Astrocyte of the spinal cord (primary cell): ENCODE measurements at places on chromosomes 2 and 18.
A peak's percentile ranks its signal among the peaks of the same experiment; 100 is the strongest.

- DNase-seq: no peak
Measured at GRCh38 chr18:45008694-45009413, 328.2 kb downstream of the SETBP1 start.

GRCh38 chr18:35430721-35431373 is 53.7 kb upstream of the ZNF396 start:
- no peak for DNase-seq

- DNase-seq: no peak
Measured at GRCh38 chr18:74768096-74768495, 170.4 kb downstream of the ZNF407 start.

GRCh38 chr18:40855661-40856060 is 1099.4 kb upstream of the PIK3C3 start:
- DNase-seq: no peak

DNA sequence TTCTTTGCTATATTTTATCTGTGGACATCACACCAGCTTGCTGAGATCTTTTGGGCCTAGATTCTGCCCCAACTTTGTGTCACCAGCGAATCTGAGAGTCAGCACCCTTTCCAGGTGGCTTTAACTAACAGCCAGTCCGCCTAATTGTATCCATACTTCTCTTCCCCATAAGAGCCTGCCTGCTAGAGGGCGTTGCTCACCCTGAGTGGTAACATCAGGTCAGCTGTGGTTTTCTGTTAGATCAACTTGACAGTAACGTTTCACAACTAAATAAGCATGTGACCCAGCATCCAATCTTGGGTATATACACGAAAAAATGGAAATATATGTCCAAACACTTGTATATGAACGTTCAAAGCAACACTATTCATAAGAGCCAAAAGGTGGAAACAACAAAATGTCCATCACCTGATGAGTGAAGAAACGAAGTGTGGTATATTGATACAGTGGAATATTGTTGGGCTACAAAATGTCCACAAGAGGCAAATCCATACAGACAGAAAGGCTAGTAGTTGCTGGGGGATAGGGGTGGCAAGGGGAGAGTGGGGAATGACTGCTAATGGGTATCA is 24.9 kb downstream of the EFHD1 start:
- no peak for DNase-seq

DNA sequence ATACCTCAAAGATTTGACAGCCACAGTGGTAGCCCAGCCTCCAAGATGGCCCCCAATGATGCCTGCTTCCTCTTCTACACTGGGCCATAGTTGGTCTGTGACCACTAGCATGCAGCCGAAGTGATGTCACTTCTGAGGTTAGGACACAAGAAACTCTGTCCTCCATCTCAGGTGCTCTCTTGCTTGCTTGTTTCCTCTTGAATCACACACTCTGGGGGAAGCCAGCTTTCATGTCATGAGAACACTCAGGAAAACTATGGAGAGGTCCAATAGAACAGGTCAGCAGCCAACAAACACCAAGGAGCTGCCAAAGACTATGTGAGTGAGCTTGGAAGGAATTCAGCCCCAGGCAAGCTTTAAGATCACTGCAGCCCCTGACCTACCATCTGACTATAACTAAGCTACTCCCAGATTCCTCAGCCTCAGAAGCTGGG is 3.3 kb upstream of the ADAM17 start:
- peak; percentile 92 for DNase-seq

DNA sequence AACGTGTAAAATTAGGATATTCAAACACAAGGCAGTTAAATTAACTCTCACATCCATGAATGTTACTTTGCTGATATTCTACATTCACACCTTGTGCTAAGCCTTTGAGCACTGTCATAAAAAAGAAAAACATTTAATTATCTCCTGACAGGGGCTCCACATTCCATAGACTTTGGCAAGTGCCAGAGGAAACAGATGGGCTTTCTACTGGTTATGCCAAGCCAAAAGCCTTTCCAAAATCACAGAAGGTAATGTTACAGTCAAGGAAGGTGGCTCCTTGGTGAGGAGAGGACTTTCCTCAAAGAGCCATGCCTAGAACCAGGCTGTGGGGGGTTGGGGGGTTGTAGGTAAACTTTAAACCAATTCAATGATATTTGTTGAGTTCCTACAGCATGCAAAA is 12.4 kb downstream of the MYO5B start:
- no peak for DNase-seq
